ENCODE measurements at places on chromosomes 4 and X.

GRCh38 chr4:7115557-7116340 is 47.9 kb upstream of the GRPEL1 start:
- DNase-seq, result no peak

DNA sequence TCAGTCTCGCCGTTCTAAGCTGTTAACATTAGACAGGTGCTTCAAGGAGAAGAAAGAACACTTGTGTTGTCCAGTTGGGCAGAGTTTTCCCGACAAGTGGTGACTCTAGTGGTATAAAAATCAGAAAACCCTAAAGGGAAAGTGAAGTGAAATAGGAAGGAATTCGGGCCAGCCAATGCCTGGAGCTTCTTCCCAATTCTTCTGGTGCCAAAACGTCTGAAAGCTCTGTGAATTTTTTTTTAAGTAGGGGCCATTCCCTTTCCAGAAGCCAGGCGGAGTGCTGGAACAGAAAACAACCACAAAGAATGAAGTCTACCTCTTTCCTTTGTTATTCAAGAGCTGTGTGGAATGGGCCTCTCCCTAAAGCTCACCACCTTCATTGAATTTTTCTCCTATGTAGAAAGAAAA is 43.1 kb upstream of the PPARGC1A start:
- peak; percentile 3 for DNase-seq

DNA sequence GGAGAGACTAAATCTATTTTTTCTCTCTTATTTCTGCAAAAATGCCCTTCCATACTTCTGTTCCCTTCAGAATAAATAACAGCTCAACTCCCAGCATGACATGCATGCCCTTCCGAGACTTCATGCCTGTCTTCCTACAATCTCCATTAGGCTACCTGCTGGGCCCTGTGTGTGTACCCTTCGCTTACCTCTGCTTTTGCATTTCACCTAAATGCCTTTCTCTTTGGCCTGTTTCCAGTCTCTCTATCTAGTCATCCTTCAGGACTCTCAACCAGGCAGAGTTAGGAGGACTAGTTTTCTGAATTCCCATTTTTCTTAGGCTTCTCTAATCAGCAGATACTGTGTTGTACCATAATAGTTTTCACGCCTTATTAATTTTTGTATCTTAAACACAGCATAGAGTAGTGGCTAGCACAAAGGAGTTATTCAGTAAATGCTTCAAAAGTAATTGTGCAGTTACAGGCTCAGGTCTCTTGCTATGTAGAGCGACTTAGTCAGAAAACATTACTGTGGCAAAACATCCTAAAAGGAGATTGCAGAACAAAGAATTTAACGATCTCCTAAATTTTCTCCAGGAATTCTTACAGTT is 20.5 kb downstream of the SEPTIN11 start:
- no peak for DNase-seq

DNA sequence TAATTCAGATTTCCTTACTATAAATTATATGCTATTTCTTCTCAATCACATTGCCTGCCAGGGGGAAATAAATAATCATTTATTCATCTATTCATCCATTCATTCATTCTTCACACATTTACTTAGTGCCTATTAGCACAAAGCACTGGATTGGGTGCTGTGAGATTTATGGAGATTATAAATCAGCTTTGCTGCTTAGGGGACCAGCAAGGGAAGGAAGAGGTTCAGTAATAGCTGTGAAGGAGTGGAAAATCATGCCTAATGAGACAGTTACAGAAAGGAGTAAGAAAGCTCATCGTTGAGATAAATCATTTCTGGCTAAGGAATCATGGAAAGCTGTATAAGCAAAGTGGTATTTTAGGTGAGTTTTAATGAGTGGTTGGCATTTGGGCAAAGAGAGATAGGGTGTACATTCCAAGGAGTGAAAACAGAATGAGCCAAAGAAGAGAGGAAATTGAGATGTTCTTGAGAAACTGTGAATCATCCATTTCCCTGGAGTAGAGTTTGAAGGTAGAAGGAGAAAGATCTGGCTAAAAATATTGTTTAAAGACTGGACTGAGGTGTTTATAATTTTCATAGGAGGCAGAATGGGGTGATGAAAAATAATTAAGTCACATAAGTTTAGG is 9.6 kb downstream of the ARSJ start:
- no peak for DNase-seq

- no peak for DNase-seq
Observed at GRCh38 chrX:131746491-131746968, 202.7 kb downstream of the OR13H1 start.
